NCI-H69 (cell line): ENCODE measurements at places on chromosomes 2 and 18.
A peak's percentile ranks its signal among the peaks of the same experiment; 100 is the strongest.

- DNase-seq: no peak
Measured at GRCh38 chr2:239175181-239175580, 225.6 kb downstream of the HDAC4 start.

DNA sequence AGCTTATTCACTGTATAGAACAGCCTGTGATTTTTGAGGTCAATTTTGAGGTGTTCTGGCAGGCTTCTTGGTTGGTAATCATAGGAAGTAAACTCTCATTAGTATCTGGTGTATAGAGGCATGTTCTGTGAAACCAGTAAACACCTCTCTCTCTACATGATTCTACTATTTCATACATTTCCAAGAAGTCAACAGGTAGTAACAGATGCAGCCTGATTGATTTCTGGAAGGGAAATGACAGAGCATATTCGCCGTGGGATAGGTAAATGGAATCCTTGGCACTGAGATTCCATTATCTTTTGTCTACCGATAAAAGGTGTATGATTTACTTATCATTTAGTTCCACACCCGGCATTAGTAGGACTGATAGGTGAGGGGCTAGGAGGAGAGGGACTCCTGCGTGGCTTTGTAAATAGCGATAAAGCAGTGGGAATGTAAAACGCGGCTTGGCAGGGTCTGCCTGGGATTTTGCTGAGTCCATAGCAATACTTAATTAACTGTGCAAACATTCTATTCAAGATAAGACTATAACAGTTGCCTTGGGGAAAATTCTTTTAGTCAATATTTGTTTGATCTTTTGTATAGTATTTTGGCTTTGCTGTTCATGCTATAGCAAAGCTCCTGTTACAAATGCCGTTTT is 32.3 kb downstream of the LYPD6B start:
- peak; percentile 86 for DNase-seq

- no peak for DNase-seq
Measured at GRCh38 chr18:59279722-59280121, 6.5 kb upstream of the RAX start.

GRCh38 chr2:15302154-15302553 is 259.0 kb downstream of the NBAS start:
- DNase-seq: no peak

DNA sequence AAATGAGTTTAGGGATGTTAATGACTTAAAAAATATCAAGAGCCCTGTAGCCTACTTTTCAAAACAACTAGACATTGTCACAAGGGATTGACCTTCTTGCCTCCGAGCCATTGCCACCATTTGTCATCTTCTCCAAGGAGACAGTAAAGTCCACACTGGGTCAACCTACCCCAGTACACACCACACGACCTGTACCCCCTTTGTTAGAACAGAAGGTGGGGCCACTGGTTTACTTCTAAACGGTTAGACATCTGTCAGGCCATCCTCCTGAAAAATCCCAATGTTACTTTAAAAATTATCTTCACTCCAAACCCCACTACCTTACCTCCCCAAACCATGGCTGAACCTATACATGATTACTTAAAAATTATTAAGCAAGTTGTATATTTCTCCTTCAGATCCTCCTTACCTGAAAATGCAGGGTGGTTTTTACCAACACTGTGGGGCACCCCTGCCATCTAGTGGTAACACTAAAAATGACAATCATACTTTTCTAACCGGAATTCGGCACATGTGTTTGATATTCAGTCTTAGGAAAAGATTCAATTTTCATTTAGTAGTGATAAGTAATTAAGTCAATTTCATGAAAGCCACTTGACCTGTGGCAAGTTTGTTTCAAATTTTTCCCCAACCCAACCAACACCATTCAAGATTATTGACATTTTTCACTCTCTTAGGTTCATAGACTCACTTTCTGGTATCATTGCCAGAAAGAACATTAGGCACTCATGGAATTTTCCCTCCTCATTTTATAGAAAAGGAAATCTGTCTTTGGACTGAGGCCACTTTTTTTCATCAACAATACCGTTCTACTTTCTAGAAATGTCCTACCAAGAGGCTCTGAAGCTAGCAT is 265.3 kb upstream of the PKDCC start:
- DNase-seq: peak; percentile 58

GRCh38 chr2:146321175-146321574 is 1523.7 kb upstream of the ACVR2A start:
- no peak for DNase-seq

DNA sequence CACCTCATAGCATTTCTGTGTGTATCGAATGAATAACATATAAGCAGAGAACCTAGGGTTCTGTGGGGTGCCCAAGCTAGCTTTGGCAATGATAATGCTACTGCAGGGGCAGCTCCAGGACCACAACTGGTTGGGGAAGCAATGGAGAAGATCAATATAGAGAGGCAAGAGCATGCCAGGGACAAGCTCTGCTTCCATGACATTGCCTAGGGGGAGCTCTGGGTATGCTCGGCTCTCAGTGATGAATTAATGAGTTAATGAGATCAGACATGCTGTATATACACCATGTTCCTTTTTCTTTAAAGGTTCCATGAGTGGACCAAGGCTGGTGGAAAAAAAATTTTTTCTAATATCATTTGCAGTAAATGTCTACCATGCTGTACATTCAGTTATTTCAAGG is 618.4 kb downstream of the BCL11A start:
- no peak for DNase-seq

GRCh38 chr2:158546412-158547144 is 89.8 kb downstream of the PKP4 start:
- no peak for DNase-seq

DNA sequence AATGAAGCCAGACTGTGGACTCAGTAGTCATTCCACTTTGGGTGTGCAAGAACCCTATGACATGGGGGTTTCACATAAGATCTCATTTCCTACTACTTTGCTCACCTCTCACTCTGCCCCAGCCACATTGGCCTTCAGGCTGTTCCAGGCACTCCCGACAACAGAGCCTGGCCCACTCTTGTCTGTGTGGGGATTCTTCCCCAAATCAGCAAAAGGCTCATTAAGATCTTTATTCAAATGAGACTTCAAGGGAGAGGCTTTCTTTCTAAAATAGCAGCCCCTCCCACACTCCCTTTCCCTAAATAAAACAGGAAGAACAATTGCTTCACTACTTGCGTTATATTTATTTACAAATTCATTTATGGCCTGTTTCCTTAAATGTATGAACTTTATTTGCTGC is 3.5 kb upstream of the CDC42EP3 start:
- DNase-seq: no peak

DNA sequence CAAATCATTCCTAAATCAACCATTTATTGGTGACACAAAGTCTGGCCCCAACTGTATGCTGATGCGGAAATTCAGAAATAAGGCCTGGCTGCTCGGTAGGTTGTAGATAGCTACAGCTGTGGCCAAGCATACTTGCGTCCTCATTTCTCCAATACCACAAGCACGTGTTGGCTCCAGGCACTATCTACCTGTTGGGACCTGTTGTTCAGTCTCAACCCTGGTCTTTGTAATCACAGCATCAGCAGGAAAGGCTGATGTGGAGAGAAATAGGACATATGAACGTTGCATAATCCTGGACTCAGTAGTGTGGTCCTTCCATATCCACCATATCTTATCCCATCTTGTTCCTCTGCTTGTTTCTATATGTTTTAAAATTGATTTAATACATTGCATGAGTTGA is 212.6 kb downstream of the PMAIP1 start:
- DNase-seq: no peak

DNA sequence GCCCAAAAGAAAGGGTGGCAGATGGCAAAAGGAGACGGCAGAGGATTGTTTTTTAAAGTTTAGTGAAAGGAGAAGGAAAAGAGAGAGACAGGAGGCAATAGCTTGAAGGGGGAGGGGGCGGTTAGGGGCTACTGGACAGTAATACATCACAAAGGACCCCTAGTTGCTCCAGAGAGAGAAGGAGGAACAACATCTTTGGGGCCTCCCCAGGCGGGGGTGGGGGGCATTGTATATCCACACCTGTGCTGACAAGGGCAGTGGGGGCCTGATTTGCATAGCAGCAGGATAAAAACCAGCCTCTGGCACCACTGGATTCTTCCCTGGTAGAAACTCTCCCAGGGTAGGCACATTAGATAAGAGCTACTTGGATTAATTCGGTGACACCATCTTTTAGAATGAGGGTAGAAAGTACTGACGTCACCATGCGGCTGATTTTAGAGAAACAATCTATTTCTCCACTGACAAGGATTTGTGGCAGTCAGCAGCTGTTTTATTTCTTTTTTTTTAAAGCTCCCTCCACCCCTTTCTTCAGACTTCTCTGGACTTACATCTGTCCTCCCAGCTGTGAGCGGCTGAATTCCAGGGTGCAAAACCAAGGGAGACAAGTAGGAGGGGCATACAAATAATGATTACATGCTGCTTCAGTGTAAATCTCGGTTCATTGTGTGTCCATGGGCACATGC is 199.8 kb upstream of the NRP2 start:
- DNase-seq: no peak

DNA sequence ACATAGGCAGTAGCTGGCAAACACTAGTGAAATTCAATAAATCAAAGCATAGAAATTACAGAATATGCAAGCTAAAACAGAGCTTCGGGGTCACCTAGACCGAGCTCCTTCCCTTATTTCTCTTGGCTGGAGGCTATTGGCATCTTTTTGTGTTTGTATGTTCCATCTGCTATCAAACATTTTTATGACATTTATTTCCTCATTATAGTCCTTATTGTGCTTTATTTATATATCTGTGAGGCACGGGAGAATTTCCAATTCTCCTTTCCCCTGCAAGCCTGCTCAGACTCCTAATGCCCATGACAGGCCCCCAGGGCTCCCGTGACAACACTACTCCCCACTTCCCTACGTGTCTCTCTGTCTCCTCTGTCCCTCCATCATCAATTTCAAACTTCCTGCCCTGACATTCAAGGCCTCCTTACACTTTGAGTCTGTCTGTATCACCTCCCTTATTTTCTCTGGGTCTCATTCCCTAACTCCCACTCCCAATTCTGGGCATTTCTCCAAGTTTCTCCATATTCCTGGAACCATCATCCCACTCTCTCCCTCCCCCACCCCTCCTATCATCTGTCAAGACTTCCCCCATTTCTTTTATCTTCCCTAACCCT is 316.9 kb downstream of the OSR1 start:
- peak; percentile 1 for DNase-seq

GRCh38 chr2:217798191-217798590 is 204.6 kb downstream of the TNS1 start:
- no peak for DNase-seq

GRCh38 chr18:36314098-36314497 is 16.6 kb downstream of the FHOD3 start:
- peak; percentile 34 for DNase-seq

- DNase-seq: no peak
Measured at GRCh38 chr2:48993576-48993975, 160.7 kb downstream of the FSHR start.

GRCh38 chr2:42957861-42958301 is 165.5 kb upstream of the HAAO start:
- DNase-seq: no peak

DNA sequence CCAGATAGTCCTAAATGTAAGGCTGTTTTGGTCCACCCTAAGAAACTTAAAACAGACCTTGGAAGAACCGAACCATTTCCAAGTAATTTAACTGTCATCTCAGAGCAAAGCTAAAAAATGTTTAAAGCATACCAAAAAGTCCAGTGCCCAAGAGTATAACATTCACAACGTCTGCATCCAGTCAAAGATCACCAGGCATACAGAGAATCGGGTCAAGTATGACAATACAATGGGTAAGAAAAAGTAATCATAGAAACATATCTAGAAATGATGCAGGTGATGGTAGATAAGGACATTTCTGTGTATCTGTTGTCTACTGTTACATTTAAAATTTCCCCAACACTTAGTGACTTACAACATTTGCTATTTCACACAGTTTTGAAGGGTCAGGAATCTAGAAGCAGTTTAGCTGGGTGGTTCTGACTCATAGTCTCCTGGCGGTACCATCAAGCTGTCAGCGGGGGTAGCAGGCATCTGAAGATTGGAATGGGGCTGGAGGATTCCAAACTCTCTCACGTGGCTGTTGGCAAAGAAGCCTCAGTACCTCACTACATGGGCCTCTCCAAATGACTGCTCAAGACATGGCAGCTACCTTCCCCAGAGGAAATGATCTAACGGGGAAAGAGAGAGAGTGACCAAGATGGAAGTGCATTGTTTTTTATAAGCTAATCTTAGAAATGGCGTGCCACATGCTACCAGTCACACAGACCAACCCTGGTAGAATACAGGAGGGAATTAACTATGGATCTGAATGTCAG is 36.6 kb upstream of the DYNC2LI1 start:
- no peak for DNase-seq

DNA sequence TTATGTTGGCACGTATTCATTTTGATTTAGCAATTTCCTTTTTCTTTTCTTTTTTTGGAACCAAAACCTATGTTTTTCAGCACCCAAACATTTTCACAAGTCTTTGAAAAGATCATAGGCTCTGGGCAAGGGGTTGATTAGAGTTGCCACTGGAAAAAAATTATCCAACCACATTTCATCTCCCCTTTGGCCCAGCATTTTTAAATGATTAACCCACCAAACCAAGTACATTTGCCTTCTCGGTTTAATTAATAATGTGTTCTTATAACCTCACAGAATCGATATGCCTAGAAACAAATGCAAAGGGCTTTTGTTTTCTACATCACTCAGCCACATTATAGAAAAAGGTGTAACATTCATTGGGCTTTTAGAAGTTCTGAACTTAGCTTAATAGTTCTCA is 66.1 kb downstream of the CHST9 start:
- no peak for DNase-seq

GRCh38 chr2:136185981-136186776 is 68.2 kb upstream of the CXCR4 start:
- peak; percentile 30 for DNase-seq

DNA sequence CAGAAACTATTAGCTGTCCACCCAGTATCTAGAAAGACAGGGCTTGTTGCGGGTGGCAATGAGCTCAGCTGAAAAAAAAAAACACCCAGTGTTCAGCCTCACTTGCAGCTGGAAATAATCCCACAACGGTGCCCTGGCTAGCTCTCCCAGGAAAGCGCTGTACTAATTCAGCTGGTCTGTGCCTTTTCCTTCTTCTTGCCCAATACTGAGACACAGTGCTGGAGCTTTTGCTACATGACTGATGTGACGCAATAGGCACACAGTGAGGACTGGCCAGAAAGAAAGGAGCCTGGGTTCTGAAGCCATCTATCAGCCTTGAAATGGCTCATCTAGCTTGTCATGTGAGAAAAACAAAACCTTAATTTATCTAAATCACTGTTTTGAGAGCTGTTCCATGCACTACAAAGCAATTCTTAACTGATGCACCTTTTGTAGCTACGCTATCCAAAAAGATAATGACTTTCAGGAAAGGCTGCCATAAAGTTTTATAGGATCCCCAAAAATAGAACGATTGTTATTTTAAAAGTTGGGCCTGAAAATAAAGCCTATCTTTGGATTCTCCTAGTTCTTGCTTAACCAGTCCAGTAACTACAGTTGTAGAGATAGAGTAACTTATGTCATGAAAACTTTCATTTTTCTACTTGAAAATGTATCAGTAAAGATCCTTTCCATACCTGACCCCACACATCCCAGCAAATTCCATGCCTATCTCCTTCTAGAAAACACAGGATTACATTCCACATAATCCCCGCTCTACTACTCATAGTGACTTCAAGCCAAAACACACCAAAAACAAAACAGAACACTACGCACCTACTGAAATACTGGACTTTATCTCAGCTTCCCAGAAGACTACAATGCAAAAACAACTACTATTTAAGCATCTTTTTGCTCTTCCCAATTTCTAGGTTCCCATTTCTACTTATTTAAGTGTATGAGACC is 15.9 kb downstream of the KIDINS220 start:
- no peak for DNase-seq

GRCh38 chr18:52278191-52278590 is 61.8 kb upstream of the DCC start:
- no peak for DNase-seq

- DNase-seq: no peak
Measured at GRCh38 chr2:29193681-29194080, 78.5 kb downstream of the CLIP4 start.
